Muscle of arm (tissue), 14 donors: ENCODE measurements at places on chromosomes 4 and X.

GRCh38 chrX:148507418-148507817, 7.0 kb downstream of the AFF2 start:
- DNase-seq = no peak

- no peak for DNase-seq
Measured at GRCh38 chr4:102444752-102445151, 56.4 kb upstream of the NFKB1 start.

DNA sequence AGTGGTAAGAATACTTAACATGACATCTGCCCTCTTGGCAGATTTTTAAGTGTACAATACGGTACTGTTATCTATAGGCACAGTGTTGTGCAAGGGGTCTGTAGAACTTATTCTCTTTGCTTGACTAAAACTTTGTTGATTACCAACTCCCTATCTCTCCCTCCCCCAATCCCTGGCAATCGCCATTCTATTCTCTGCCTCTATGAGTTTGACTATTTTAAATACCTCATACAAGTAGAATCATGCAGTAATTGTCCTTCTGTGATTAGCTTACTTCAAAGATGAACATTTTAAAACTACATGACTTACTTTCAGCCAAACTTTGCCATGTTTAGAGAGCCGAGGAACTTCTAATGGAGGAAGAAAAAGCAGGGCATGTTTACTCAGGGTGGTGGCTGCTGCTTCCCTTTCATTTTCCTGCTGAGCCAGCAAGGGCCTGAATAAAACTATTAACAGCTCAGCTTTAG, 62.4 kb downstream of the APOO start:
- peak; percentile 6 for DNase-seq

- DNase-seq = no peak
Measured at GRCh38 chr4:14596904-14597303, 405.4 kb upstream of the CPEB2 start.

DNA sequence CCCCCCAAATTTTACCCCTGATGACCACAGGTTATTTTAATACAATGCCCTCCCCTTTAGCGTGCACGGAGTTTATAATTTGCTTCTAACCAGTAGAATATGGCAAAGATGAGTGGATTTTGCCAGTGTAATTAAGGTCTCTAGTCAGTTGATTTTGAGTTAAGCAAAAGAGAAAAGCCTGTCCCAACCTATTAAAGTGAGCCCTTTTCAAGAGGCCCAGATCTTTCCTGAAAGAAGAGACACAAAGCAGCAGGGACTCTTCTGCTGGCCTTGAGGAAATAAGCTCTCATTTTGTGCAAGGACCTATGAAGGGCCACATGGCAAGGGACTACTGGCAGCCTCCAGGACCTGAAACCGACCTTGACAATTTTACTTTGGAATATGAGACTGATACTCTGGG, 61.9 kb upstream of the GABRG1 start:
- no peak for DNase-seq

DNA sequence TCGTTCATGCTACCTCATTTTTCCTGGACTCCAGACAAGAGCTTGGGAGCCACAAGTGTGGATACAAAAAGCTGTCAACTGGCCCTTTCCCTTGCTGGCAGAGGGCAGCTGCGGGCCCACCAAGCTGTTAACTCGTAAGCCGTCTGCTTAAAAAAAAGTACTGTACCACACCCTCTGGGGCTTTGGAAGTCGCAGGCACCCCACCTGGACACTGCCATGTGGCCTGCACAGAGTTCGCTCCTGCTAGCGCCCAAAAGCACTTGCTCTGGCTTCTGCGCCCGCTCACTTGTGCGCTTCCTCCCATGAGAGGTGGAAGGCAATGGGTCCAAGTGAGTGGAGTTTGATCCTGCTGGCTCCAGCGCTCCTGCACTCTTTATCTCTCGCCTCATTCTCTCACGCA, 476.4 kb upstream of the FSTL5 start:
- no peak for DNase-seq

DNA sequence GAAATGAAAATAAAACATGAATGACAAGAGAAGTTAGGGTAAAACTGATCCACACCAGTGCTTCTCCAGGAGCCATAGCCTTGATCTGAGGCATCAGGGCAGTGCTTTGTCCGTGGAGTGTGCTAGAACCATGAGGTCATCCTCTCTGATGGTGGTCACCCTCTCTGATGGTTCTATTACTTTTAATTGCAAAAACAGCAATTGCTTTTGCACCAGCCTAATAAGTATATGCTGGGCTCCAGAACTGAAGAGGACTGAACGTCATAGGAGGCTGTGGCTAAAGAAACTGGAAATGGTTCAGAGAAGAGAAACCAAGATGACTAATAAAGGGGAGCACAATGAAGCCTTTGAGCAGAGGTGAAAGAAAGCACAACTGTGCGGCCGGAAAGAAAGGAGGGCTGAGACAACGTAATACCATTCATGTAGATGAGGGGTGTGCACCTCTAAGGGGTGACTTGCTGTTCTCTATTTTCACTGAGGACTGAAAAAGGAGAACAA, 17.0 kb upstream of the TMEM154 start:
- DNase-seq = no peak

GRCh38 chr4:26594778-26595177, 10.9 kb downstream of the TBC1D19 start:
- no peak for DNase-seq

GRCh38 chr4:69649629-69650028, 3.4 kb downstream of the UGT2A1 start:
- no peak for DNase-seq

DNA sequence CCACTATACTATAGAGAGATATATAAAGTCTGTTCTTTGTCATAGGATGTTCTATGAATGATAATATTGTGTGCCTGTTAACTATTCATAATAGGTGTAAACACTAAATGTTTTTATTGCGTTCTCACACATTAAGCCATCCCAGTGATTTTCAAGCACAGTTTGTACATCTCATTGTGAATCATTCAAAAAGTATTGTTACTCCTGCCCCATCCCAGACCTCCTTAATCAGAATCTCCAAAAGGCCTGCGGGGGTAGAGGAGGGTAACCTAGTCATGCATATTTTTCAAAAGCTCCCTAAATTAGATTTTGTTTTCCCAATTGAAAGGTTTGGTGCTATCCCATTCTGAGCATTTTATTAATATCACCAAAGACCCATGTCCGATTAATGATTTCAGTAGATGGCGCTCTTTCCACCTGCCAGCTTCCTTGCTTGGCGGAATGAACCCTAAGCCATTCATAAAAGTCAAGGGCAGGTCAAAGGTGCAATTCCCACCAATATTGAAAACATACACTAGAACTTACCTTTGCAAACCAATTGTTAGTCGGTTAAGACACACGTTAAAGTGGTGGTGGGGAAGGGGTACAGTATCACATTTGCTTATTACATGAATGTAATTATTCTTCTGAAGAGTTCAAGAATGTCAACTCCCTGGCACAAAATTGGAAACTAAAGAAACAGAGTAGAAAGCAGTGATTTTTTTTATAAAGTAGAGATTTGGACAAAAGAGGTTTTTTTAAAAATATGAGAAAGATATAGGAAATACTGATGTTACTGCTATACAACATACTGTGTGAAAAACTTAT, 5.8 kb upstream of the TET2 start:
- peak; percentile 43 for DNase-seq

GRCh38 chr4:149830823-149831222, 15.2 kb upstream of the IQCM start:
- DNase-seq = no peak

DNA sequence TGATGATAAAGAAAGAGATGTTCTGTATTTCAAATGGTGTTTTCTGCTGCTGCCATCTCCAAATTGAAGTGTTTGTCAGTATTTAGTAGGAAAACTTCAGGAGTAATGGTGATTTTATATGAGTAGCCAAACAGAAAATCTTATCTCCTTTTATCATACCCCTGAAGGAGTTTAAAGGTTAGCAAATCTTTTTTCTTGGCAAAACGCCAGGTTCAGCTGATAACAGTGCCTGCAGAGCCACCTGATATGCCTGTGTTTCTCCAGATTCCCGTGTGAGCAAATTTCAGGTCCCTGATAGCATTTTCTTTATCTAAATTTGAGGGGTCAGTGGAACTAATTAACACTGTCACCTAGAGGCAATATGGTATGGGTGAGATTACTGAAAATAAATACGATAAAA, 65.8 kb upstream of the ETNPPL start:
- DNase-seq = no peak

DNA sequence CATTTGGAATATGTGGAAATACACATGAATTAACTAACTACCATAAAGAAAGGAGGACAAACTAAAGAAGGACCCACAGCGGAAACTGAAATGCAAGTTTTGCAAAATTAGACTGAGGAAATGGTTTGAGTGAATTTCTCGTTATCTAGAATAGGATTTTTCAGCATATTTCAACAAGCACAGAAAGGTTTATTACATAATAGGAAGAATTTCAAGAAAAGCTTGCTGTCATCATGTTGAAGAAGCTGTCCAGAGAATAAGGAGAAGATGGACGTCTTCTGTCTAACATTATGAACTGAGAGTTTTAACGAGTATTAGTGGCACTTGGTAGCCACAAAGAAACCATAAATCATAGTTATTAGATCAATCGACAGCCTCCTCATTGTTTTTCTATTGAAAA, 45.0 kb downstream of the TEC start:
- DNase-seq = no peak

GRCh38 chr4:126794363-126794762, 838.4 kb upstream of the INTU start:
- no peak for DNase-seq

DNA sequence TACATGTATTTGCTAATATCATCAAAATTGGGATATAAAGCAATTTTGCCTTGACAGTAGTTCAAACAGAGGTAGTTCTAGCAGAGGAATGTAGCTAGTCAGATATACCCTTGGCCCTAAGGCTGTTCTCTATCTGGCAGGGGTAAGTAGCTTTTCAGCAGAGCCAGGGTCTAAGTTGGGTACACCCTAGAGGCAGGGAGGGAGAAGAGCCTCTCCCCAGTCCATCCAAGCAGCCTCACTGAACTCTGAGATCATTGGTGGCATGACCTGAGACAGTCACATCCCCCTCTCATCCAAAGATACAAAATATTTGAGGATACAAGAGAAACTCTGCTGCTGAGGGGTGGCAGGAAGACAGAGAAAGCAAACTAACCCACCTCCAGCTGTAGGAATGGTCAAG, 343.7 kb downstream of the DHX15 start:
- DNase-seq = no peak

DNA sequence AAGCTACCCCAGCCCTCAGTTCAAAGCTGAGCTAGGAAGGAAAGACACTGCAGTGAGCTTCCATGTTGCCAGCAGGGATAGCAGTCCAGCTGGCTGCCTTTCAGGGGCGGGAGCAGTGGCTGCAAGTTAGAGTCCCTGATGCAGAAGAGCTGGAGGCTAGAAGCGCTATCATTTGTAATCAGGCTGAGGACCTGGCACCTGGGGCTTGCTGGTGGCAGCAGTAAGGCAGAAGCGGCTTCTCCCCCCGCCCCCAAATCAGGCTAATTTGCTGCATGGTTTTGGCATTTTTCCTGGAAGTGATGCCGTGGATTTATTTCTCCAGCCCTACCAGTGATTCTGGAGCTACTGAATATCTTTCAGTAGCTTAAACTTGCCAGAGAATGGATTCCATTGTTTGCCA, 203.3 kb downstream of the CLCN4 start:
- DNase-seq = peak; percentile 29

- DNase-seq = no peak
Measured at GRCh38 chr4:28251831-28252230, 1391.2 kb downstream of the STIM2 start.

DNA sequence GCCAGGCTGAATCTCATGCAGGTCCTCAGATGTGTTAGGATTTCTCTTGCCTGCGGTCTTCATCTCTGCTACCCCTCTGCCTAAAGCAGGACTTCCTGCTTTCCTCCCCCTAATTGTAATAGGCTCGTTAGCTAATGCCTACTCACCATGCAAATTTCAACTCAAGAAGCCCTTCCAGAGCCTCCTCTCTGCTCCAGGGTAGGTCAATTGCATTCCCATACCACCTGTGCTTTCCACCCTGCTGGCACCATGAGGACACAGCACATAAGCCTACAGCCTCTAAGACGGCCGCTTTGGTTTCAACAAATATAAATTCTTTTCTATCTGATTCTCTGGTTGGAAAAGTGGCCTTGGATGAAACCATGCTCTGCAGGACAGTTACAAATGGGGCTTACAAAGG, 93.9 kb downstream of the QDPR start:
- DNase-seq = no peak

DNA sequence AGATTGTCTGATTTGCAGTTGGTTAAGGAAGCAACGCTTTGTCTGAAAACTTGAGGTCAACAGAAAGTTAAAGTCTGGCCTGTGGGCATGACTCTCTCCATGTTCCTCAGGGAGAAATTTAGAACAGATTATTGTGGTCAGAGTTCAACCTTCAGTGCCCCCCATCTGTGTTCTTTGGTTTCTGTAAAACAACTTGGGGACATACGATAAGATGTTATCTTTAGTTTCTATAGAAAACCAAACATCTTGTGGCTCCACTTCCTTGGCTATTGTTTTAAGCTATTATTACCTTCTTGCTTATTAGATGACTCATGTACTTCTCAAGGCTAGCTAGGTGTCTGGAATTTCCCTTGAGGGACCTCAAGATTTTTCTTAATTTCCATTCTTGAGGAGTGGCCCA, 507.7 kb downstream of the PDHA2 start:
- DNase-seq = no peak

DNA sequence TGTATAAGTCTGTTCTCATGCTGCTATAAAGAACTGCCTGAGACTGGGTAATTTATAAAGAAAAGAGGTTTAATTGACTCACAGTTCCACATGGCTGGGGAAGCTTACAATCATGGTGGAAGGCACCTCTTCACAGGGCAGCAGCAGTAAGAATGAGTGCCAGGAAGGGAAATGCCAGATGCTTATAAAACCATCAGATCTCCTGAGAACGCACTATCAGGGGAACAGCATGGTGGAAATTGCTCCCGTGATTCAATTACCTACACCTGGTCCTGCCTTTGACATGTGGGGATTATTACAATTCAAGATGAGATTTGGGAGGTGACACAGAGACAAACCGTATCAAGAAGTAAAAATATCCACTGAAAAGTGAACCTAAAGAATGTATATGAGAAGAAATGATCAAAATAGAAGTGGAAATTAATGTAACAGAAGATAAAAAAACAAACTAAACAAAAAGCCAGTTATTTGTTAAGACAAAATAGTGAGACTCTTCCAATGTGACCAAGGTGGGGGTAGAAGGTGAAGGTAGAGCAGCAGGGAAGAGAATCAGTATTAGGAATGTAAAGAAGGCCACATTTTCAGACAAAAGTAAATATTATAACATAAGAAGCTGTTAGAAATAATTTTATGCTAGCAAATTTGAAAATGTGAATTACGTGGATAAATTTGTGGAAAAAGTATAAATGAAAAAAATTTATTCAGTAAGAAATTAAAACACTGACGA, 372.9 kb downstream of the NKX6-1 start:
- DNase-seq = no peak

GRCh38 chrX:115190636-115191489, 1.7 kb downstream of the RBMXL3 start:
- no peak for DNase-seq

- DNase-seq = no peak
Measured at GRCh38 chr4:99574530-99575324, at the start of gene MTTP. Gene MTTP (plus strand): TSS chr4:99574824. CDS start chr4:99574910, 86 bp downstream.
